ENCODE measurements at places on chromosomes 7 and 10. TPM values are rescaled to one million over a fixed set of nuclear protein-coding genes. Genes with fewer than 3 reads are reported as not detected.

DNA sequence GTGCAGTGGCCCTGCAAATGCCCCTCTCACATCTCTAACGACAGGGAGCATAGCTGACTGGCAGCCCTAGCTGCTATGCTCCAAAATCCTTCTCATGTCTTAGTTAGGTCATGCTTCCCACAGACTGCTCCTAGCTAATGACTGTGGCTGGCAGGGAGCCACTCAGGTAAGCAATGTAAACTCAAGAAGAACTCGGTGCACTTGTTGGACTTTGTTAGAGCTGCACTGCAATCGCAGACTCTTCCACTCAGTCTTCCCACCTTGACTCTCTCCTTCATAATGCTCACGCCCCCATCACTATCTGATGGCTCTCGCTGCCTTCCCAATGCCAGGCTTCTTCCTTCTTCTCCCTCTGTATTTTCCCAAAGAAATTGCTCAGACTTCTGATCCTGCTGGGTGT is 24.0 kb downstream of the OR9A2 start:
- no peak for DNase-seq

DNA sequence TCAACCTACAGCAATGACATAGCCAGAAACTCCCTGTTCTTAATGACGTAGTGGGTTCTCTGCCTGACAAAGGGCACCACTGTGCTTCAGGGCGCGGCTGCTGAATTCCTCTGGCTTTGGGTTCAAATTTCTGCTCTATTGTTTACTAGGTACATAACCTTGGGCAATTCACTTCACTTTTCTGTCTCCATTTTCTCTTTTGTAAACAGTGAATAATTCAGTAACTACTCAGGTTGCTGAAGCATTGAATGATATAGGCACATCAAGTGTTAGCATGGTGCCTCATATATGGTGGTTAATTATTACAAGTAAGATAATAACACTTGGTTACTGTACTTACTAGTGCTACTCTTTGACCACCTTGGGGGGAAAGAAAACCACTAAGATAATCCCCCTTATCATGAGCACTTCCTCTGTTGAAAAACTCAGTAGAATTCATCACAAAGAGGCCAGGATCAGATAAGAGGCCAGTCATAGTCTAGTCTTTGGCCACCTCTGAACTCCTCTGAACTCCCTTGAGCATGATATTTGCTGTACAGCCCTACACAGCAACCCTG is 92.0 kb upstream of the AHR start:
- DNase-seq, result no peak

DNA sequence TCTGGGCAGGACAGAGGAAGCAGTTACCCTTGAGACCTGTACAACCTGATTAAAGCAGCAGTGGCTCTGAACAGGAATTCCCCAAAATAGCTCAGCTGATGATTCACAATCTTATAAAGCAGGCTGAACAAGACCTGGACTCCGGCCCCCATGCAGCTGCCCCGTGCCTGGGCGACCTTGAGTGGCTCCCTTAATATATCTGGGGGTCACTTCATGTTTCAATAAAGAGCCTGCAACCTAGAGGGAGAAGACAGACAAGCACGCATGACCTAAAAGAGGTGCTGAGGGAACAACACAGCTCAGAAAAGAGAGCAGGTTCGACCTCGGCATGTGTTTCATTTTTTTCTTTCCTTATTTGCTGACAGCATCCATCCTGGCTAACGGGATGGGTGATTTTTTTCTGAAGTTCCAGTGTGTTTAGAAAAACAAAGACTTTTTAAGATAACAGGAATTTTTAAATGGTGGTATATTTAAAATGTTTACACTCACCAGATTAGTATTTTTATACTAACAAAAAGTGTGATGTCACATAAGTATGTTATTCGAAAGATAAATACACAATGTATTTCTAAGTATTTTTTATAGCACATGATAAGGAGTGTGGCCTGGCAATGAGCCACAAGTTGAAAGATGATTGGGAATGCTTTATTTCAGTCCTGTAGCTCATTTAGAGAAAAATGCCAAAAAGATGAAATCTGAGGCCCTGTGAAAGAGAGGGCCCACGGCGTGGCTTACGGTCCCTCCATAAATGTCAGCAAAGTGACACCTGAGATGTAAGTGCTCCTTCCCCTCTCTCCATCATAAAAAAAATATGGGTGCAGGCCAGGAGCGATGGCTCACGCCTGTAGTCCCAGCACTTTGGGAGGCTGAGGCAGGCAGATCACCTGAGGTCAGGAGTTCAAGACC is 161.3 kb downstream of the SLIT1 start:
- no peak for DNase-seq

The CYP2C19 gene
- total RNA-seq, result 13.0 TPM

DNA sequence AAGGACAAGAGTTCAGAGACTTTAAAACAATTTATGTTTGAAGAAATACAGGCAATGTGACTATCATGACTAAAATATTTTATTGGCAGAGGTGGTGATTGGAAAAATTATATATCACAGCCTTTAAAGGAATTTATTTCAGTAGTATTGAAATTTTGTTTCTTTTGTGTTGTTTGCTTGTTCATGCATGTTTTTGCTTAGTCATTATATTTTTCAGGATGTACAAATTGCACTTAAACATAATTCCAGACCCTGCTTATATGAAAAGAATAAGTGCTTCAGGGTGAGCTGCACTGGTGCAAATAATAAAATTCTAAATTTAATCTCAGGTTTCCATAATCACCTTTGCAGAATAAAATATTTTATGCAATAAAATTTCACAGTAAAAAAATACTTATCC is 283.3 kb downstream of the PPP1R3A start:
- DNase-seq, result no peak

- no peak for DNase-seq
These were observed 98.9 kb upstream of the KIF5B start for GRCh38 chr10:32155075-32155516.

DNA sequence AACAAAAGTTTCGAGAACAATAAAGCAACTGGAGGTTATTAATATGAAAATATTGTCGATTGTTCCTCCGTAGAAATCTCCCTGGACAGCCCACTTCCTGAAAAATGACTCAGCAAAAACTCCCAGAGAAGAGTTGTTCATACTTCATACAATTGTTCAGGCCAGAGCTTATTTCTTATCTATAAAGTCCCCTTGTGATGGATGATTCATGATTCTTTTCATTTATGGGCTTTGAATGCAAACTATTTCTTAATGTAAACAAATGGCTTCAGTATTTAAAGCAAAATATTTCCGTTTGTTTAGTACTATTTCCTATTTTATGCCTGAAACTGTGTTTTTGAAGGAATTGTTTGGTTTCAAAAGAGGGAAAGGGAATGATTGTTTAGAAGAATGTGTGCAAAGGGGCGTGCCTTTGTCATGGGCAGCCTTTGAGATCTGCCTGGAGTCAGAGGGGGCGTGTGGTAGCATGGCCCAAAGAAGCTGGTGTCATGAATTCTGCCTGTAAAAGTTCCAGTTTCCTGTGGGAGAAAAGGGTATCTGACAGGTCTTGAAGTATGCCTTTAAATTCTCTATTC is 26.2 kb upstream of the EXOC6 start:
- DNase-seq, result no peak

DNA sequence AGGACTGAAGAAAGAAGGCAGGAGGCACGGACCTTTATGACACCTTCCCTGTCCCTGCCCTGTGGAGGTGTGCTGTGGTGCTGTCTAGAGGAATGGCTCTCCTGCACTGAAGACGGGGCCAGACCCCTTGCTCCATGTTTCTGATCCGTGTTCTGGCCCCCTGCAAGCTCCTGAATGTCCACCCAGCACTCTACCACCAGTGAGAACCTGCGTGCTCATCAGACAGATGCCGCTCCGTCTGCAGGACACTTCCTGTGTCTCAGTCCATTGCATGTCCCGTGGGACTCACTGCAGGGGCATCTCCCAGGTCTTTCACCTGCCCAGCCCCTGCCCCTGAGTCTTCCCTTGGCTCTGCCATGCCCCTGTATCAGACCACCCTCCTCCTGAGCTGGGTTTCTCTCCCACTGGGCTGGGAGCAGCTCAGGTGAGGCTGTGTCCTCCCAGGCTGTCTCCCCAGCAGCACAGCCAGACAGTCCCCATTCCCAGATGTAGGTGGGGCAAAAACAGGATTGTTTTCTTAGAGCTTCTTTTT is 278.3 kb upstream of the ZNF32 start:
- DNase-seq, result no peak

The TMEM106B gene
- 27.1 TPM for total RNA-seq

- DNase-seq, result no peak
These were observed 41.7 kb upstream of the CCSER2 start for GRCh38 chr10:84286695-84287094.

The CYP26C1 gene
- 0.08 TPM for total RNA-seq

GRCh38 chr7:149727053-149727898 is 46.1 kb downstream of the ZNF467 start:
- DNase-seq, result no peak

DNA sequence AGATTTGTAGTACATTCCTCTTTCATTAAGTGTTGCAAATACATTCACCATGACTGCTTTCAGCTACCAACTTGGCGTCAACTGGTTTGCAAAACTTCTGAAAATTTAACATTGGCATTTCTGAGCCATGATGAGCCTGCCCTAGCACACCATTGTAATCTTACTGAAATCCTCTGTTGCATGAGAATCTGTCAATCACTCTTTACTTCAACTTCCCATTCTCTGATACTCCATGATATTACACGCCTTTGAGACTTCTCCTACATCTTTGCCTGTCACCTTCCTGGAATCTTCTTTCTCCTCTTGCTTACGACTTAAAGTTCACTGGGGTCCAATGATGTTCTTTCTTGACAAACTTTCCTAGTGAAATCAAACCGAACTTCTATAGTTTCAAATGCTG is 32.2 kb downstream of the EBLN1 start:
- no peak for DNase-seq

The CLDN15 gene
- total RNA-seq, result 8.6 TPM

- DNase-seq, result no peak
These were observed 114.1 kb upstream of the RPA3 start for GRCh38 chr7:7832518-7832917.

- no peak for DNase-seq
These were observed 26.8 kb downstream of the VSIR start for GRCh38 chr10:71746344-71747037.

The C10orf90 gene
- 0.18 TPM for total RNA-seq
